IPS DF 6.9 (cell line): ENCODE measurements at places on chromosomes 11 and 22.

DNA sequence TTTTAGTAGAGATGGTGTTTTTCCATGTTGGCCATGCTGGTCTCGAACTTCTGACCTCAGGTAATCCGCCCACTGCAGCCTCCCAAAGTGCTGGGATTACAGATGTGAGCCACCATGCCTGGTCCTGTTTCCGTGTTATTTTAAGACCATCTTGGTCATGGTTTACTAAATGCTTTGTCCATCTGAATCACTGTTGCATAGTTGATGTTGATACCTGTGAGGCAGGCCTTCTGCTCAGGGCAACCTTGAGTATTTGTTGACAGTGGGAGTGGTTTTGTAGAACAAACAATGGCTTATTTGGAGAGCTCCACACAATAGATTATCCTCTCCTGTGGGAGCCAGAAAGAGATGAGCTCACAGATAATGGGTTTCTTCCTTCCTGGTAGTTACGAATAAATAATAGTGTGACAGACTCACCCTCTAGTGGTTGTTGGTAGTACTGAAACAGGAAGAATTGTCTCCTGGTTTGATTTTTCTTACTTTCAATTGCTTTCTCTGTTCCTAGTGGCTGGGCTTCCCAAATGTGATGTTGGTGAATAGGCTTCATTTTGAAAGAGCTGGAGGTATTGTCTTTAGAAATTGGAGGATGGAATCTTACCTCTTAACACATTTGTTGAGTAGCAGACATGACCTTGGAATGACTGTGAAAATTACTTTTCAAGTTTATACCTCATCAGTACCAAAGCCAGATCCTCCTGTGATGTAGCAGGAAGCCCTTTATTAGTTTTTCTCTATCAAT lies 39.0 kb downstream of the CTNND1 start:
- no peak for DNase-seq

- no peak for DNase-seq
Measured at GRCh38 chr11:119081682-119082260, 2.9 kb upstream of the HMBS start.

GRCh38 chr11:128555606-128556005 lies 31.8 kb downstream of the ETS1 start:
- no peak for DNase-seq

DNA sequence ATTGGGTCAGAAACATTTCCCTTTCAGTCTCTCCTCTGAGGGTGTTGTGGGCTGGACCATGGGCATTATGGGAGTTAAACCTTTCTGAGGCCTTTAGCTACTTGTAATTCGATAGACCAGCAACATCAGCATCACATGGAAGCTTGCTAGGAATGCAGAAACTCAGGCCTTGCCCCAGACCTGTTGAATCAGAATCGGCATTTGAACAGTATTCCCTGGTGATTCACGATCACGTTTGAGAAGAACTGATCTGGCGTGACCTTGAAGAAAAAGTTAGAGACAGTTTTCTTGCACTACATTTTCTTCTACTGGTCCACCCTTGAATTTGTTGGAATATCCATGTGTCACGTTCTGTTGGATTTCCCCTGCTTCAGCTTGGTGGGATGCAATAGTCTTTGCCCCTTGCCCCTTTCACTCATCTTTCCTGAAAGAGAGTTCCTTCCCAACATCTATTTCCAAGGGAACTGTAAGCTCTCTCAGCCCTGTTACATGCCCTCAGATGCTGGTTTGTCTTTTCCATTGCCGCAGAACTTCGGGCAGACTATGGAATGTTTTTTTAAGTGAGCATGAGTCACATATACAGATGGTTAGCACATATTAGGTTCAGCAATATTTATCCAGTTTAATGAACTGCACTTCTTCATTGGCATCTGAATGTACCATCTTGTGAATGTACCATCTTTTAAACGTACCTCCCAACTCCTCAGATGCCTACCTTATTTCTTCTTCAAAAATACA lies 23.9 kb downstream of the EHF start:
- no peak for DNase-seq

DNA sequence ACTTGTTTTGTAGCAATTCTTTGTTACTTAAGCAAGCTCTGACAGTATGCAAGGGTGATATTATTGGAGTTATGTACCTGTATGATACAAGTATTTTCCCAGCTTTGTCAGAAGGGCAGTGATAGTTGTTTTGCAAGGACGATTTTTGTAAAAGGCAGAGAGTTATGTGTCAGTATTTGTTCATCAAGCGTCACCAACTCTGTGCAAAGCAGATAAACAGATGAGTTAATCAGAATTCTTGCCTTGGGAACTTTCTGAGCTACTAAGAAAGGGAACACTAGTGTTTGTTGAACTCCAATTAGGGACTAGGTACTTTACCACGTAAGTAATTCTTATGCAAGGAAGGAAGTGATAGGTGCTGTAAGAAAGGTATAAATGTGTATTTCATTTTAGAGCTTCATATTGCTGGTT lies 1.4 kb downstream of the USP47 start:
- DNase-seq: no peak

DNA sequence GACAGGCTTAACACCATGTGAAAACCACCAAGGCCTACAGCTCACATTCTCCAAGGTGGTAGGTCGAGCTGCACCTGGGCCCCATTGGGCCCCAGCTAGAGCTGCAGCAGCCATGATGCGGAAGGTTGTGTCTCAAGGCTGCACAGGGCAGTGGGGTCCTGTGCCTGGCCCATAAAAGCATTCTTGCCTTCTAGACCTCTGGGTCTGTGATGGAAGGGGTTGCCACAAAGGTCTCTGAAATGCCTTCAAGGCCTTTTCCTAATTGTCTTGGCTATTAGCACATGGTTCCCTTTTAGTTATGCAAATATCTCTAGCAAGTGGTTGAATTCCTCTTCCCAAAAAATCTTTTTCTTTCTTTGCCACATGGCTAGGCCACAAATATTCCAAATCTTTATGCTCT lies 52.5 kb upstream of the C11orf58 start:
- no peak for DNase-seq

- no peak for DNase-seq
Measured at GRCh38 chr11:85960678-85961077, 105.5 kb downstream of the CCDC83 start.

- DNase-seq: no peak
Measured at GRCh38 chr22:36548606-36549005, 19.6 kb upstream of the EIF3D start.

GRCh38 chr11:104905271-104905670 lies 7.0 kb upstream of the CASP12 start:
- no peak for DNase-seq

- no peak for DNase-seq
Measured at GRCh38 chr22:41401781-41402648, 20.3 kb downstream of the TEF start.

GRCh38 chr22:20279662-20280134 lies 11.6 kb upstream of the RTN4R start:
- no peak for DNase-seq

- DNase-seq: no peak
Measured at GRCh38 chr22:21632237-21632895, at the start of gene CCDC116. Gene CCDC116, plus strand, starts transcription at chr22:21632760. Its CDS starts 422 bp downstream, at chr22:21633182.

DNA sequence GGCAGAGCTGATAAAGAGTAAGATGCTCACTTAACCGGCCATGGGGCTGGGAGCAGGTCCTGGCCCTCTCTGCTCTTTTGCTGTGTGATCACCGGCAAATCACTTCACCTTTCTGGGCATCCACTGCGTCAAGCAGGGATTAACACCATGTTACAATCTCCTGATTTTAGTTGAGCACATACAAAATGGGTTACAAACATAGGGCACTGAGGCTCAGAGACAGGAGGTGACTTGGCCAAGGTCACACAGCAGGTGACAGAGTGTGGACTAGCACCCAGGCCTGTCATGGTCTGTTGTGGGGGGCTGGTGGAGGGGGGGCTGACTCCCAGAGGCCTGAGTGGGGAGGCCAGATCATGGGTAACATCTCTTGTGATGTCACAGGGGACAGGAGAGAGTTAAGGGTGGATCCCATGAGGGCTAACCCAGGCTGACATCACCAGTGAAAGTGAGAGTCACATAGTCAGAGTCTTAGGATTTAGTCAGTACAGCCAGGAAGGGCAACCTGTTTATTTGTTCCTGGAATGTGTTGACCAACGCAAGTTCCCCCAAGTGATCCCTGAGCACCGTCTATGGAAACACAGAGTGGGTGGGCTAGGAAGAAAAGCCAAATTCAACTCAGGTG lies 27.8 kb downstream of the GDPD5 start:
- DNase-seq: no peak

DNA sequence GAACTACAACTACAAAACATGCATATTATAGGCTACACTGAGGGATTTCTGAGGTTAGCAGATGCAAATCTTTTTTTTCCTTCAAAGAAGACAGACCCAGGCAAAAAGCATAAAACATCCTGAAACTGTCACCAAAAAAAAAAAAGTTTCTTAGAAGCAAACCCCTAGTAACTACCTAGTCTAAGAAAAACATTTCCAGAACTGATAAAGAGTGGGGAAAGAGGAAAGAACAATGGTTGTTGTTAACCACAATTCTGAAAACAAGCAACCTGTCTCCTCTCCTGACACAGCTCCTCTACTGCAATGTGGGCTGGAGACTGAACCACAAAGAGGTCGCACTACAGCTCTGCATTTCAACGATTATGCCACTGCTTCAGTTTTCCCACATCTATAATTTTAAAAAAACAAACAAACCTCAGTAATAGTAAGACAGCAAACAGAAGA lies 15.0 kb downstream of the DENND5A start:
- DNase-seq: no peak
